ENCODE measurements at places on chromosomes 7 and 10. TPM values are rescaled to one million over a fixed set of nuclear protein-coding genes. Genes with fewer than 3 reads are reported as not detected.

DNA sequence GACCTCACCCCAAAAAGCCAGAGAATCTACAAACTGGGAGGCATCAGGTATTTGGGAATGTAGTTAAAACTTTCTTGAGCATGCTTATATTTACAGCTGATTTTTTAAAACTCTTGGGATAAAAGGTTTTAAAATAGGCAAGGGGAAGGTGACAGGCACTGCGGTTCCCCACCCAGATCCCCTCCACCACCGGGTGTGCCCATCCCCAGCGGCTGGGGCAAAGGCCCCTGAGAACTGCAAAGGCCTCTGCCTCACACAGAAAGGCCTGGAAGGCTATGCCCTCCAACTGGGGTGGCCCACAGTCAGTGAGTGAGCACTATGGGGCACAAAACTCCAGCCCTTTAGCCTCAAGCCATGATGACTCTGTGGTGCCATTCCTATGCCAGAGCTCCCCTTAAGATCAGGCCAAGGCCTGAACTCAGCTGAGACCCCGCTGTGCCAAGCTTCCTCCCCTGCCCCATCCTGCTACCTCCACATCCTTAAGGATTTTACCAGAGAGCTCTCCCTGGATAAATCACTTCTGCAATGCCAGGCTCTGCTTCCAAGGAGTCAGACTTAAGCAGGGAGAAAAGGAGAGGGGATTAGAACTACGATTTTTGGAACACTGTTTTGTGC, 299.1 kb downstream of the GRID1 start:
- DNase-seq: no peak

Gene ZNF398
- polyA plus RNA-seq: 6.4 TPM

DNA sequence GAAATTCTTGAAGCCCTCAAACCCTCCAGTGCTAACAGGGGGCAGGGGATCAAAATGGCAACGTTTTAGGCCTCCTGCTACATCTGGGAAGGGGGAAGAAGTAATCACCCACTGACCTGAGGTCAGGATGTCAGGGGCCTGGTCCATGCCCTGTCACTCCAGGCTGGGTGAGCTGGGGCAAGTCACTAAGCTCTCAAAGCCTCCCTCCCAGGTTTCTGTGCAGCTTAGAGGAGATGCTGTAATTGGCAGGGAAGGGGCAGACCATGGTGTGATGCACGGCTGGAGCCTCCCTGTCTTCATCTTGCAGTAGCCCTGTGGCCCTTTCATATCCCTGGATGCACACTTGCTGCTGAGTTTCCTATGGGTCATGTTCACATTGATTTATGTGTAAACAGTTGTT, 27.2 kb downstream of the LEP start:
- no peak for DNase-seq

DNA sequence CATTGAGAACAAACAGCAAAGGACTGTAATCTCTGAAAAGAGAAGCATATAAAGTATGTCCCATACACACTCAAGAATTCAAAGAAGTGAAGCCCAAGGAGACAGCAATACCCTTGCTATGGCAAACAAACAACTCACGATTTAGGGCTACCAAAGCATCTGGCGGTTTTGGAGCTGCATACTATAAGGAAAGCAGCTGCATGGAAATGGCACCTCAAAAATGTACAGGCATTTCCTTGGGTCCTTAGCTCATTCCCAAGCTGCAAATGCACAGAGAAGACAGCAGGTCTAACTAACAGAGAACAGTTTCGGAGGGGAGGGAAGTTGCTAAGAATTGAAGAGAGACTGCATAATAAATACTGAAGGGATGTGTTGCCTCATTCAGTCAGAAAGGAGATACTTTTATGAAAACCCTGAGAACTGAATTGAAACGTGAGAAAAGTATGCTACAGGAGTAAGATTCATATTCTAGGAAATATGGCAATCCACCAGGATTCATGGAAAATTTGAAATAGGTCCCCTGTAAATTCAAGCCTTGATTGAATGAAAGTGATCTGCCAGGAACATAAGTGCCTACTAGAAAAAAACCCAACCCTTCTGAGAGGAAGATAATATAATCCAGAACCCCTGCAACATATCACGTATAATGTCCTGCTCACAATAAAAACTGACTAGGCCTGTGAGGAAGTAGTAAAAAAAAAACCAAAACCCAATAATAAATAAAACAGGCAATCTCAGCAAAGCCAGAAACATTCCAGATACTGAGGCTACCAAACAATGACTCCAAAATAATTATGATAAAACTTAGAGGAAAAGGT, 36.4 kb downstream of the CUBN start:
- no peak for DNase-seq

Gene FAM180A
- polyA plus RNA-seq: not detected

DNA sequence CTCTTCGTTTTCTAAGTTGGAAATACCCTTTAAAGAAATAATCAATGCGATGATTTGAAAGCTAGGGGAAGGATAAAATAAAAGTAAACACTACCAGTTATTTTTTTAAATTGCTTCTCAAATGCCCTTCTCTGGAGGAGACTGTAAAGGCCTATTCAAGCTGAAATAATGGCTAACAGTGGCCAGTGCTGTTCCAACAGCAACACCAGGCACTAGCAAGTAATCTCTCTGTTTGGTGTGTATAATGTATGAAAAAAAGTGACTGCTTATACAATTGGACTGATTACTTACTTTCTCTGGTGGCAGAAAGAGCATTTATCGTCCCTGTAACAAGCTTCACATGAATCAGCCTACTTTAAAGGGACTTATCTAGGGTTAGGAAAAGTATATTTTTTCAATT, 102.7 kb downstream of the CSTF2T start:
- DNase-seq: no peak

Gene CFAP46
- polyA plus RNA-seq: 0.35 TPM

- no peak for DNase-seq
Measured at GRCh38 chr7:92695308-92696261, 105.4 kb upstream of the FAM133B start.

- DNase-seq: no peak
Measured at GRCh38 chr10:19931894-19932590, 115.8 kb downstream of the PLXDC2 start.

Gene RELN
- polyA plus RNA-seq: not detected

GRCh38 chr7:84817016-84817415, 369.8 kb downstream of the SEMA3D start:
- no peak for DNase-seq

GRCh38 chr10:84333864-84334451, 5.6 kb downstream of the CCSER2 start:
- peak; percentile 76 for DNase-seq

DNA sequence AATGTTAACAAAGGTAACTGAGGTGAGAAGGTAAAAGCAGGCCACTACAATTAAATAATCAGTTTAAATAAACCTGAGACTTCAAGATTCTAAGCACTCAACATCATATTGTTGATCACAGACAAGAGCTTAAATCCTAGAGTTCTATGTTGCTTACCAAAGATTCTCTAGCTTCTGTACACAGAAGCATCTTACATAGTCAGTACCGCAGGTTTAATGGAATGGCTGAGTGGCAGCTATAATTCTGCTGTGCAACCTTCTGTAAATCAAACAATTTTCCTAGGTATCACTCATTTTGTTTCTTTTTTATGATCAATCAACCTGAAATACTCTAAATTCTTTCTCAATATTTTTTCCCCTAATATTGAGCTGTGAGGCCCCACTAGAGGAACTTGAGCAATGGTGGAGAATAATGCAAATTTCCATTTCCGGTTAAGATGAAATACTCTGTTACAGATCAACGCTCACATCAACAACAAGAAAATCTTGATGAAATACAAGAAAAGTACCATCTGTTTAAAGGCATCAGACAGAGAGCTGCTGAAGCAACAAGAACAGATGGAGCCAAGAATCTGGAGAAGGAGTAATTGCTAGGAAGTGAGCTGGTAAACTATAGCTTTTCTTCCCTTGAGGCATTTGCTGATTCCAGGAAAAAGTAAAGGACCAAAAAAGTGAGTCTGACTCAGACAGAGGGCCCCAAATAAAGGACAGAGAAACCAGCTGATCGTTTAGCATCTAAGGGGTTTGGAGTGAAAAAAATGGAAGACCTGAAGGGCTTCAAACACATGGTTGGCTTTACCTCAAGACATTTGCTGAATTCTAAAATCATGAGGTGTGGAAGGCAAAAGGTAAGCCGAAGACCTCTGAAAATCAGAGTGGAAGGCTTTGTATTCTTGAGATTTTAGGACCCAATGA, 22.6 kb downstream of the PNPLA8 start:
- DNase-seq: peak; percentile 81

DNA sequence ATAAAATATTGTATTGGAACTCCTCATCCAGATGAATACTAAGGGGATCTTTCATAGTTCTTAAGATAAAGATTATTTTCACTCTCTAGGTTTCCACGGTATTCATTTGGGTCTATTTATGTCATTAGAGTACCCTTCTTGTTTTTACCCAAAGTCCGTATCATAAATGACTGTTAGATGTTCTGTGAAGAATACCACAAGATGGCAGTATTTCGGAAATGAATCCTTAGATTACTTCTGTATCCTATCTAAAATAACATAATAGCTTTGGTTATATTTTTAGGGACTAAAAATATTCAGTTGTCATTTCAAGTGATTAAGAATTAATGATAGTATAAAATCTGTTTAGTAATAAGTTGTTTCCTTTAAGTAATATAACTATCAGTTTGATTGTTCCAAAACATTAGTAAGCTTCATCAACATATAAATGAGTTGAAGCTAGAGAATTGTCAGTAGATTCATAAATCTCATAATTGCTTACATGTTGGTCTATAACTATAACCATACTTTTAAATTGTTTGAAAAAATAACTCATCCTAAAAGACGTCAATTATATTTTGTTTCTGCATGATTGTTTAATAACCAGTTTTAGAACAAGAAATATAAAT, 337.5 kb upstream of the KCND2 start:
- no peak for DNase-seq

- no peak for DNase-seq
Measured at GRCh38 chr10:88793712-88794299, 8.7 kb upstream of the LIPM start.

Gene PRKG1
- not detected for polyA plus RNA-seq

Gene POM121C
- polyA plus RNA-seq: 37.8 TPM

DNA sequence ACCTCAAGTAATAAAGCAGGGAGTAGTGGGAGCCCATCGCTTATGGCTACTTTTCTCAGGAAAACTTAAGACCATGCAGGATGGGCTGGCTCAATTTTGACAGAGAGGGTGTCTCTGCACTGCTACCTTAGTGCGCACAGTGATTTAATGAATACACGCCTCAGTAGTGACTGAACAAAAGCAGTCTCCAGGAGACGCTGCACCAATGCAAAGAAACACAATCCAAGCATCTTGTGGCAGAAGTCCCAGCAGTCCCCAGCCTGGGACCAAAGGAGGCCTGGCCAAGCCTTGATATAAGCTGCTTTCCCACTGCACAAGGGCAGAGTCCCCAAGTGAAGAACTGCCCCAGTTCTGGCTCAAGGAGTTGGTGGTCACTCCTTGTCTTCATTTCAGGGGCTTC, 368.9 kb downstream of the KCNMA1 start:
- no peak for DNase-seq

Gene ADRA2A
- polyA plus RNA-seq: 0.01 TPM

Measured in B cell (primary cell).